ENCODE measurements at places on chromosomes 16 and 17. TPM values are rescaled to one million over a fixed set of nuclear protein-coding genes. Genes with fewer than 3 reads are reported as not detected.
A peak's percentile ranks its signal among the peaks of the same experiment; 100 is the strongest.

Gene CBX2
- 5.1 TPM for total RNA-seq

Gene SOX8
- 0.61 TPM for total RNA-seq

Gene MRPS7
- total RNA-seq = 126 TPM

Gene FNDC8
- not detected for total RNA-seq

Gene CTF1
- 0.29 TPM for total RNA-seq

GRCh38 chr16:52591471-52591870, 44.5 kb upstream of the TOX3 start:
- no peaks in the 10 kb centered on the region for H3K27me3 ChIP-seq
- no peaks in the 10 kb centered on the region for H3K36me3 ChIP-seq
- no peaks in the 10 kb centered on the region for H3K4me1 ChIP-seq
- H3K4me3 ChIP-seq = no peak overlapping the region

GRCh38 chr16:63037761-63038396, 1001.6 kb upstream of the CDH8 start:
- no peak overlapping the region for H3K4me3 ChIP-seq
- H3K4me1 ChIP-seq = no peaks in the 10 kb centered on the region
- no peaks in the 10 kb centered on the region for H3K27me3 ChIP-seq
- no peaks in the 10 kb centered on the region for H3K36me3 ChIP-seq

- no peak overlapping the region for H3K27ac ChIP-seq
- peaks cover 56% of the 10 kb centered on the region for H3K4me1 ChIP-seq
- DNase-seq = no peak
- no peaks in the 10 kb centered on the region for H3K27me3 ChIP-seq
- H3K4me3 ChIP-seq = no peak overlapping the region
These were observed 26.5 kb downstream of the KAT7 start for GRCh38 chr17:49814781-49815529.

DNA sequence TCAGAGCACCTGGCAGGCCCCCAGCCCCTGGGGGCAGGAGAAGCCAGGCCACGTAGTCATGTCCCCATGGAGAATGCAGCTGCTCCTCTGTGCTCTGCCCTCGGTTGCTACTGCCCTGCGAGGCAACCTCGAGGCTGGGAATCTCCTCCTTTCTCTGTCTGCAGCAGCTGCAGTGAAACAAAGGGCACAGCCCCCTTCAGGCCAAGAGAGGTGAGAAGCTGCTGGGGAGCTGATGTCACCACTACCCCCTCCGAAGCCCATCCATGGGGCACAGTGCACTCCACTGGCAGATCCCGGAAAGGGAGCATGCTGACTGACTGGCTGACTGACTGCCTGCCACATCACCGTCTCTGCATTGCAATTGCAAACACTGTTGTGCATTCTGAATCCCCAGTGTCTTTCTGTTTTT, 103.7 kb downstream of the GRIN2A start:
- H3K4me3 ChIP-seq = no peak overlapping the region
- H3K27me3 ChIP-seq = no peaks in the 10 kb centered on the region
- no peaks in the 10 kb centered on the region for H3K36me3 ChIP-seq
- no peak overlapping the region for H3K27ac ChIP-seq
- no peaks in the 10 kb centered on the region for H3K4me1 ChIP-seq
- DNase-seq = no peak

DNA sequence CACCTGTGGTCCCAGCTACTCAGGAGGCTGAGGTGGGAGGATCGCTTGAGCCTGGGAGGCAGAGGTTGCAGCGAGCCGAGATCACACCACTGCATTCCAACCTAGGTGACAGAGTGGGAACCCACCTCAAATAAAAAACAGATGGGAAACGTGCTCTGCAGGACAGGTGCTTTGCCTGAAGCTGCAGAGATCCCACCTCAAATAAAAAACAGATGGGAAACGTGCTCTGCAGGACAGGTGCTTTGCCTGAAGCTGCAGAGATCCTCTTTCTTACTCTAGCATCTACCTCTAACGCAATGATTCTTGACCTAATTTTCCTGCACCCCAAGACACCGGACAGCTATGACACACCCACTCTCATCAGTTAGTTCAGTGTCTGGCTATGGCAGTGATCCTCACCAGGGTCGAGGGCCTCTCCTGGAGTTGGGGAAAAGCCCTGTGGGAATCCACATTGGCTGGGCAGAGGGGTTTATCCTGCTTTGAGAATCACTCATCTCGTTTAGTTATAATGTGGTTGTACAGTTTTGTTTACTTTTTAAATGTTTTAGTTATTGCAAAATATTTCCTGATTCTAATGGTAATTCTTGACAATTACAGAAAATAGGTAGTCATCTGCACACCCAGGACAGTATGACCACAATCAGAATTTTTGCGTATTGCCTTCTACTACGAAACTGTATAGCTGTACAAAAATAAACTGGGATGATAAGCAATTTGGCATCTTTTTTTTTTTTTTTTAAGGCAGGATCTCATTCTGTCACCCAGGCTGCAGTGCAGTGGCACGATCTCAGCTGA, 11.4 kb downstream of the VPS53 start:
- H3K4me3 ChIP-seq = no peak overlapping the region
- H3K36me3 ChIP-seq = peaks cover 16% of the 10 kb centered on the region
- no peak overlapping the region for H3K27ac ChIP-seq
- peaks cover 5% of the 10 kb centered on the region for H3K4me1 ChIP-seq
- no peak for DNase-seq
- no peaks in the 10 kb centered on the region for H3K27me3 ChIP-seq

DNA sequence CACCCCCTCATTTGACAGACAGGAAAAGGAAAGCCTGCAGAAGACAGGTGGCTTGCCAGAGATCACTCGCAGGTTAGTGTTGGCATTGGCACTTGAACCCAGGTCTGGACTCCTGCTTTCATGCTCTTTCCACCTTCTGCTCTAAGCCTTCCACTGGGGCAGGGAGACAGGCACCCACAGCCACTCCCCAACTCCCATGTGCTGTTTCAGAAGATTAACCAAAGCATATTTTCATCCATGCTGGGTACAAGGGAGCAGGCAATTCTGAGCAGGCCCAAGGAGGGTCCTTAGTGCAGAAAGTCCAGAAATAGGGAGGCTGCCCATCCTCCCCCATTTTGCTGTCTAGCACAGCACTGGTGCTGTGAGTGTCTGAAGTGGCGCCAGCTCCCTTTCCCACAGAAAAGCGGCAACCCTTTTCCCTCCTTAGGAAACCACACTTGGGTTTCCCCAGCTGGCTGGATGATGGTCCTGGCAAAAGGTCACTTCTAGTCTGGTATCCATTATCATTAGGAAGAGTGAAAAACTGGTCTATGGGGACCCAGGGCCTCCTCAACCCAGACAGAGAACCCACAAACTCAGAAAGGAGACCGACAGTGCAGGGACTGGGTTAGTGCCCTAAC, 2.0 kb upstream of the CAVIN1 start:
- H3K36me3 ChIP-seq = peaks cover 3% of the 10 kb centered on the region
- no peak overlapping the region for H3K4me3 ChIP-seq

GRCh38 chr16:66857437-66857836, 13.2 kb downstream of the CA7 start:
- H3K27ac ChIP-seq = no peak overlapping the region
- H3K27me3 ChIP-seq = peaks cover 1% of the 10 kb centered on the region
- H3K36me3 ChIP-seq = no peaks in the 10 kb centered on the region
- H3K4me3 ChIP-seq = no peak overlapping the region
- no peak for DNase-seq
- H3K4me1 ChIP-seq = no peaks in the 10 kb centered on the region

DNA sequence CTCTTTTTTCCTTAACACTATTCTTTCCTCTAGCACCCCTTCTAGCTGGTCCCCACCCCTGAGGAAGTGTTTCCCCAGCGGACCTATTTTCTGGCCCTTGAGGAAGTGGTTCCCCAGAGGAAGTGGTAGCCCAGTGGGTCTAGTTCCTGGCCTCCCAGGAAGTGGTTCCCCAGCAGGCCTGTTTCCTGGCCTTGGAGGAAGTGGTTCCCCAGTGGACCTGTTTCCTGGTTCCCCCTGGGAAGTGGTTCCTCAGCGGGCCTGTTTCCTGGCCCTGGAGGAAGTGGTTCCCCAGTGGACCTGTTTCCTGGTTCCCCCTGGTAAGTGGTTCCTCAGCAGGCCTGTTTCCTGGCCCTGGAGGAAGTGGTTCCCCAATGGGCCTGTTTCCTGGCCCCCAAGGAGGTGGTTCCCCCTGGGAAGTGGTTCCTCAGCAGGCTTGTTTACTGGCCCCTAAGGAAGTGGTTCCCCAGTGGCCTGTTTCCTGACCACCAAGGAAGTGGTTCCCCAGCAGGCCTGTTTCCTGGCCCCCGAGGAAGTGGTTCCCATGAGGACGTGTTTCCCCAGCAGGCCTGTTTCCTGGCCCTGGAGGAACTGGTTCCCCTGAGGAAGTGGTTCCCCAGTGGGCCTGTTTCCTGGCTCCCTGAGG, 58.3 kb downstream of the NTN1 start:
- H3K4me1 ChIP-seq = no peaks in the 10 kb centered on the region
- H3K36me3 ChIP-seq = no peaks in the 10 kb centered on the region
- DNase-seq = no peak
- H3K27me3 ChIP-seq = peaks cover 3% of the 10 kb centered on the region
- no peak overlapping the region for H3K27ac ChIP-seq
- H3K4me3 ChIP-seq = no peak overlapping the region

GRCh38 chr16:75570396-75571065, 4.4 kb downstream of the GABARAPL2 start:
- peaks cover 20% of the 10 kb centered on the region for H3K4me1 ChIP-seq
- no peaks in the 10 kb centered on the region for H3K27me3 ChIP-seq
- H3K4me3 ChIP-seq = no peak overlapping the region
- peaks cover 23% of the 10 kb centered on the region for H3K36me3 ChIP-seq
- H3K27ac ChIP-seq = peak overlapping the region; percentile 40

- no peak overlapping the region for H3K27ac ChIP-seq
- no peaks in the 10 kb centered on the region for H3K27me3 ChIP-seq
- H3K4me1 ChIP-seq = peaks cover 29% of the 10 kb centered on the region
- no peak for DNase-seq
These were observed 6.2 kb downstream of the ZNF276 start for GRCh38 chr16:89727406-89728120.

- peak overlapping the region; percentile 100 for H3K27ac ChIP-seq
- H3K4me3 ChIP-seq = peak overlapping the region; percentile 79
- H3K36me3 ChIP-seq = peaks cover 12% of the 10 kb centered on the region
- no peak for DNase-seq
- H3K27me3 ChIP-seq = no peaks in the 10 kb centered on the region
These were observed 1.7 kb upstream of the STAT3 start for GRCh38 chr17:42389899-42390298.

GRCh38 chr16:11147754-11148444, 108.1 kb downstream of the SOCS1 start:
- H3K27ac ChIP-seq = no peak overlapping the region
- no peaks in the 10 kb centered on the region for H3K27me3 ChIP-seq
- no peak for DNase-seq
- H3K4me1 ChIP-seq = peaks cover 34% of the 10 kb centered on the region
- peaks cover 19% of the 10 kb centered on the region for H3K36me3 ChIP-seq
- no peak overlapping the region for H3K4me3 ChIP-seq

DNA sequence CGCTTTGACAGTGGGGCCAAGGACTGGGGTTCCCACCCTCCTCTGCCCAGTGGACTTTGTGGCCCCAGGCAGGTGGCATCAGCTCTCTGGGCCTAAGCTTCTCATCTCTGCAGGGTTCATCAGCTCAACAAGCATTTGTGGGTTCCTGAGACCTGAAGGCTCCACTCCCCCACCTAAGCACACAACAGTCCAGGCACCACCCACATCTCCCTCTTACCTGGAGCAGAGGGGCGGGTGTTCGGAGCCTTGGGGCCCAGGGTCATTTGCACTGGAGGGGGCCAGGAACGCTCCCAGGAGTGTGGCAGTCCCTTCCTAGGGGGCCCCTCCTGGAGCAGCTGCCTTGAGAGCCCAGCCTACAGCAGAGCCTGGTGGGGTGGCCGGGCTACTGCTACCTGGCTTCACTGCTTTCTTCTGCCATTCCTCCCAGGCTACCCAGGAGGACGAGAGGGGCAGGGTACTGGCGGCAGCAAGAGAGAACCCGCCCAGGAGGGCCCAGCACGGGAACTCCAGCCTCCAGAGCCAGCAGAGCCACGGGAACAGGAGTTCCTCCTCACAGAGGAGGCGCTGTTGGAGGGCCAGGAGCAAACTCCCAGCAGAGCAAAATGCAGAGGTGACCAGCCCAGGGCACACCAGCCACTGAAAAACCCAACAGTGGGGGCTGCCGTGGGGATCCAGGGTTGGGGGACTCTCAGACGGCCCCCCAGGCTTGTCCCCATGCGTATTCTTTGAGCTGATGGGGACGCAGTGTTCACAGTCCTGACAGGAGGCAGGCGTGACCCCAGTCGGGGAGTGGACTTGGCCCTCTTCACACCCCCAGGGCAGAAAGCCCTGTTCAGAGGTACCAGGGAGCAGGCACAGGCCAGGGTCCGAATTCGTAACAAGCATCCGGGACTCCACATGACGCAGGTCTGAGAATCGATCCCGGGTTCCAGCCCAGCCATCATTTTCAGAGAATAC, 35.1 kb upstream of the SLC38A10 start:
- no peak overlapping the region for H3K4me3 ChIP-seq
- no peaks in the 10 kb centered on the region for H3K36me3 ChIP-seq
- no peak for DNase-seq

DNA sequence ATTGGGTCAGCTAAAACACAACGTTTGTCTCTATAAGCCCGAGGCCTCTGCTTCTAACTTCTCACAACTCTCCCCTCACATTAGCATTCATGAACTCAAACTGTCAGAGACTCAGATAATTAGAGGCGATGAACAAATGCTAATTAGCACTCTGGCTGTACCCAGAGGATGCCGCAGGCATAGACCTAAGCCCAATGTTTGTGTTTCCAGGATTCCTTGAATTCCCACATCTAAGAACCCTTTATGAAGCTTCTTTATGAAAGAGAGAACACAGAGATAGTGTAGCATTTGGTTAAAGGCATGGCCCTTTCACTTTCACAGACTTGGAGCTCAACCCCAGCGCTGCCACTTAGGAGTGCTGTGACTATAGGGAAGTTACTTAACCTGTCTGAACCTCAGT, 512.2 kb downstream of the GRIN2A start:
- no peaks in the 10 kb centered on the region for H3K36me3 ChIP-seq
- no peak overlapping the region for H3K4me3 ChIP-seq
- no peaks in the 10 kb centered on the region for H3K27me3 ChIP-seq
- DNase-seq = no peak

DNA sequence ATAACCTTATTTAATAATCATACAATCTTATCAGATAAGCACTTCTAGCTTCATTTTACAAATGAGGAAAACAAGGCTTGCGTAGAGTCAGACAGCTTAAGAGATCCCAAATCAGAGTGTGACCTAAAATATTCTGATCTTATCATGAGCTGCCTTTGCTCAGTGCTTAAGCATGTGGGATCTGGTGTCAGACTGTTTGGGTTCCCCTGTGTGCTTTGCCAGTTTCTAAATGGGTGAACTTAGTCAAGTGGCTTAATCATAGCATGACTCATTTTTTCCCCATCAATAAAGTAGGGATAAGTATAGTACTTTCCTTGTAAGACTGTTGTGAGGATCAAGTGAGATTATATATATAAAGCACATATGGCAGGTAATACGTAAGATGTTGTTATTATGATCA, 612.6 kb upstream of the C16orf82 start:
- H3K27ac ChIP-seq = no peak overlapping the region
- H3K4me1 ChIP-seq = no peaks in the 10 kb centered on the region
- H3K4me3 ChIP-seq = no peak overlapping the region
- no peak for DNase-seq
